ENCODE measurements at places on chromosomes 11 and 22. TPM values are rescaled to one million over a fixed set of nuclear protein-coding genes. Genes with fewer than 3 reads are reported as not detected.

Gene FAT3
- 0.11 TPM for total RNA-seq

Gene OR5T3
- not detected for total RNA-seq

Gene SERGEF
- 26.0 TPM for total RNA-seq

Gene MUC6
- not detected for total RNA-seq

Gene TRIM6
- total RNA-seq = 0.44 TPM

Gene GAL
- 0.38 TPM for total RNA-seq

Gene MRPL49
- 31.4 TPM for total RNA-seq

Gene SERPIND1
- not detected for total RNA-seq

Gene CHADL
- total RNA-seq = 2.0 TPM

Gene OR52A1
- total RNA-seq = not detected

Gene IL10RA
- 3.9 TPM for total RNA-seq

Gene OR6A2
- not detected for total RNA-seq

Gene ELMOD1
- 4.7 TPM for total RNA-seq

Gene PRODH
- total RNA-seq = 15.0 TPM

Gene TREH
- total RNA-seq = not detected

Gene FERMT3
- 9.5 TPM for total RNA-seq

Gene KLHL35
- 0.36 TPM for total RNA-seq

Gene INPP5J
- total RNA-seq = 2.5 TPM

Gene DEFB131B
- not detected for total RNA-seq

Gene CRYBB2
- total RNA-seq = not detected

Gene DYNC2H1
- total RNA-seq = 0.79 TPM

Gene KRTAP5-8
- total RNA-seq = not detected

Gene SCYL1
- total RNA-seq = 106 TPM

Gene PLAAT5
- total RNA-seq = 0.38 TPM

Gene NELL1
- not detected for total RNA-seq

Gene SPDYC
- not detected for total RNA-seq

Gene LGR4
- 8.0 TPM for total RNA-seq

Gene CTSF
- 31.8 TPM for total RNA-seq

Gene SEPTIN3
- total RNA-seq = 0.06 TPM

Gene MMP8
- not detected for total RNA-seq

Gene RIMBP3B
- not detected for total RNA-seq

Gene LRP5
- 17.5 TPM for total RNA-seq

Gene OR8G1
- not detected for total RNA-seq

Gene OR5A1
- not detected for total RNA-seq

Gene GLYATL1
- total RNA-seq = not detected

All from psoas muscle (tissue), 8 donors.